ENCODE measurements at places on chromosomes 1 and 21.

- DNase-seq = no peak
Observed at GRCh38 chr21:44650265-44650972, 4.0 kb downstream of the KRTAP12-4 start.

GRCh38 chr1:25712299-25712970 lies 87.6 kb upstream of the SELENON start:
- DNase-seq = no peak

- peak; percentile 13 for DNase-seq
Observed at GRCh38 chr1:150973836-150974579, 627 bp downstream of the CERS2 start.

DNA sequence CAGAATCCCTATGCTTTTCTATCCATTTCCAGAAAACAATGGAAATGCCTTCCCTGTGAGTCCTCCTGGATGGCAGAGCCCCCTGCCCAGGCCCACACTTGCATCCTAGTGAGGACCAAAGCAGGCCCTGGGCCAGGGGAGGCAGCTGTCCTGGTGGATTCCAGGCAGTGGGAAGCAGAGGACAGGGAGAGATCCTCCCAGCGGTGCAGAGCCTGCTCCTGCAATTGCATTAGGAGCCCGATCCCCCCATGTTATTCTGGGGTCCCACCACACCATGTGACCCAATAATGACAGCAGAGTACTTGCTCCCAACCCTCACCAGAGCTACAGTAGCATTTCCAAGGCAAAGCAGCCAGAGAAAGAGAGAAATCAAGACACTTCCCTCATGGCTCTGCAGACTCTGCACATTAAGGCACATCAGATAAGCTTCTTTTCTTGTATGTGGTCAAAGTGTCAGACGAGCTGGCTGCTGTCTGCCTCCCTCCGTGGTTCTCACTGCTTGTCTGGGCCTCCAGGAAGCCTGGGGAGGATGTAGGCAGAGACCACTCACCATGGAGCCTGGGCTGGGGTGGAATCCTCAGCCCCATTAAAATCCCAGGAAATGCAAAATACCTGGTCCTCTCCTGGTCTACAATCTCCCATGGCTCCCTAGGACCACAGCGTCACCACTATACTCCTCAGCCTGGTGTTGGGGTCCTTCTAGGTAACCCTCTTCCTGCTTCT lies 54.9 kb upstream of the RUNX3 start:
- no peak for DNase-seq

GRCh38 chr1:177170756-177171535 lies at the start of gene BRINP2:
BRINP2 (plus strand) TSS chr1:177170958; CDS start chr1:177229877, 58,919 bp downstream.
- DNase-seq = no peak

- no peak for DNase-seq
Observed at GRCh38 chr1:115640384-115640783, 1.4 kb upstream of the VANGL1 start.

- DNase-seq = no peak
Observed at GRCh38 chr1:27872802-27873551, 633 bp downstream of the THEMIS2 start.

- DNase-seq = no peak
Observed at GRCh38 chr21:42381347-42381984, 14.4 kb downstream of the TMPRSS3 start.

DNA sequence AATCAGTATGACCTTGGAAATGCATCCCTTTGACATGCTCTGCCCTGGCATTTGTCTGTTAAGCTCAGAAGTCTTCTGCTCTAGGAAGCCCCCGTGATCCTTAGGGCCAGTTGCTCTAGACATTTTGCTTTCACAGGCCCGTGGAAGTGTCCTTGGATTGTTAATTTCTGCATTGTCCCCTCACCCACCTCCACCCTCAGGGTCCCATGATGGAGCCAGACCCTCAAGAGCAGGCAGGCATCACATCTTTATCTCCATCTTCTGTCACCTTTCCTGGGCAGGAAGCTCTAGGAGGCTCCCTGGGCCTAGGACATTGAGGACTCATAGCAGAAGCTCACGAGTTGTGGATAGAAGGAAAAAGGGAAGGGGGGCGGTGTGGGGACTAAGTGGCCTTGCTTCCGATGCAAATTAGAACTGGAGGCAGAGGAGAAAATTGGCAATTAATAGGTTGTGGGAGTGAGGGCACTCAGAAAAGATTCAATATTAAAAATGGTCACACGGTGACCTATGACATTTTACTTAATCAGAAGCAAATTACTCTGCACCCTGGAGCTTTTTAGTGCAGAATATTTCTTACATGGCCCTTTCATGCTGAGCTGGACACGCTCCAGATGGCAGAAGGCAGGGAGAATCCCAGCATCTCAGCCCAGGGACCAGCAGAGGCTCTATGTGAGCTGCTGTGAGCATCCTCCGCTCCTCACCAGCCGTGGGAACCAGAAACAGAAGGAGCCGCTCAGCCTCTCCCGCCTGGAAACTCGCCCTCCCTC lies 185.0 kb downstream of the MATN1 start:
- no peak for DNase-seq

DNA sequence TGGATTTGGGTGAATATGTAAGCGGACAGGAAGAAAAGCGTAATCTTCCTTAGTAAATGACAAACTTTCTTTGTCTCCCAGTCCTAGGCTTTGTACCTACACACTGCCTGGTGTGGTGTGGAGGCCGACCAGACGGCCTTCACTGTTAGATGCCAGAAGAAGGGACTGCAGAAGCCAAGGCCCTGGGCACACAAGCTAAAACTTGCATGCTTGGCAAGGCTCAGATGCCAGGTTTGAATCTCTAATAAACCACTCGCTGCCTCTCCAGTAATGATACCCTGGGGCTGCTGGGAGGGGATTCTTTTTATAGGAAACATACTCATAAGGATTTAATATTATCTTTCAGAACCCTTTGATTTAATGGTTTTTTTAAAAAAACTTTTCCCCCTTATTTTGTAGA lies 263.8 kb downstream of the PTPRC start:
- no peak for DNase-seq

DNA sequence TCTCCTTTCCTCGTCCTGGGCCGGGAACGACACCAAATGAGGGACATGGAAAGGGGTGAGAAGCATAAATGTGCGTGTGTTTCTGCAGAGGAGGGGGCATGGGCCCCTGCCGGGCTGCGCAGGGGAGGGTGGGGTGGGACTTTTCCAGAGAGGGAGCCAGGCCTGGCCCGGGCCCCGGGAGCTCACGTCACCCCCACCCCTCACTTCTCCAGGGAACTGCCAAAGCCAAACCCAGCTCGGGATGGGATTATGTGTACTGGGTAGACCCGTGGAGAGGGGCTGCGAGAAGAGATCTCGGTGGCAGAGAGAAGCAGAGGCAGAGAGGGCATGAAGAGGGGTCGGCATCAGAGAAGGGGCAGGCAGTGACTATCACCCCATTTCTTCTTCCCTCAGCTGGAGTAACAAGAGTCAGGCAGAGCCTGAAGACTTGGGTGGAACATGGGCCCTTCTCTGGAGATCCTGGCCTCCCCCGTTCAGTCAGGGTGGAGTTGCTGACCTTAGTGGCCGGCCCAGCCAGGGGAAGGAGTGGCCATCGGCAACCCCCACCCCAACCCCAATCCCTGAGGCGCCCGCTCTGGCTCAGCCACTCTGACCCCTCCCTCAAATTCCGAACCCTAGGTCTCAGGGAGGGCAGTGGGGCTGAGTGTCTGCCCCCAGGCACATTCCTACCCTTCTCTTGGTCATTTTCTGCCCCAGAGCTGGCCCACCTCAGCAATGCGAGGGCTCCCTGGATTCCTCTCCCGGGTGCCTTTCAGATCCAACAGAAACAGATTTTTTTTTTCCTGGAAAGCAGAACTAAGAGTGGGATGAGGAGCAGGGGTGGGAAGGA lies 1.2 kb downstream of the ADAMTSL4 start:
- DNase-seq = no peak

GRCh38 chr1:67514300-67514699 lies 84.1 kb upstream of the SERBP1 start:
- no peak for DNase-seq

DNA sequence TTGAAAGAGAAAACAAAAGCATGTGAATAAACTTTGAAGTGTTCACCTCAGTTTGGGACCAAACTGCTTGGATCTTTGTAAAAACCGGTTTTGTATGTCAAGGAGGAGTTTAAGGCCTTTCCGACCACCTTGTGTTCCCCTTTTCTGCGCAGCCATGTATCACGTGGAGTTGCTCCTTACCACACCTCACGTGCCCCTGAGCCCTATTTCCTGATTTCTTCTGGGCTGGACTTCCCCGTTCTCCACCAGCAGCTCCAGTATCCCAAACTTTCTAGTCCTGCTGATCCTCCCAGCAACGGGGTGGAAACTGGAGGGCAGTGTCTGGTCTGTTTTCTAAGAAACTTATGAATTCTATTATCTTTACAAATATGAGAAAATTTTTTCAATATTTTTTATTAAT lies 1.6 kb upstream of the SH3D21 start:
- no peak for DNase-seq
